ENCODE measurements at places on chromosomes 13 and 19.
A peak's percentile ranks its signal among the peaks of the same experiment; 100 is the strongest.

DNA sequence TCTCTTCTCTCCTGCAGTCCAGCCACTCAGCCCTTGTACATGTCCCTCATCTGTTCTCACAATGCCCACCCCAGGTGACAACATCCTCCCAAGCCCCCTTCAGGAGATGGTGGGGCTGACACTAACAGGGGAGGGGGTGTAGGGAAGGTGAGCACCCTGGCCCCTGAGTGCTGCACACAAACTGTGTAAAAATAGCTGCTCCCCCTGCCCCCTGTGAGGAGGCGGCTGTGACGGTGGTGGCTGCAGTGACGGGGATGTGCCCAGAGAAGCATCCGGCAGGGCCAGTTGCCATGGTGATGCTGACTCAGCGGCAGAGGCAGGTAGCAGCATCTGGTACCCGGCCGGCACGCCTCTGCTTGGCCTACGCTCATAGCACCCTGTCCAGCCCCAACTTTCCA is 13.0 kb upstream of the JUND start:
- DNase-seq: peak; percentile 84

DNA sequence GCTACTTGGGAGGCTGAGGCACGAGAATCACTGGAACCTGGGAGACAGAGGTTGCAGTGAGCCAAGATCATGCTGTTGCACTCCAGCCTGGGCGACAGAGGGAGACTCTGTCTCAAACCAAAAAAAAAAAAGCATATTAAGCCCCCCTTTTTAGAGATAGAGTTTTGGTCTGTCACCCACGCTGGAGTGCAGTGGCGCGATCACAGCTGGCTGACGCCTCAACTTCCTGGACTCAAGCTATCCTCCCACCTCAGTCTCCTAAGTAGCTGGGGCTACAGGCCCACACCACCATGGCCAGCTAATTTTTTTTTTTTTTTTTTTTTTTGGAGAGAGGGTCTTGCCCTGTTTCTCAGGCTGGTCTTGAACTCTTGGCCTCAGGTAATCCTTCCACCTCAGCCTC is 34.2 kb upstream of the MAP3K10 start:
- DNase-seq: no peak

GRCh38 chr13:76570510-76570971 is 315.7 kb downstream of the KCTD12 start:
- DNase-seq: no peak

- DNase-seq: no peak
These were observed 37.3 kb downstream of the SMARCA4 start for GRCh38 chr19:10998045-10998533.

GRCh38 chr13:107790397-107790796 is 424.9 kb downstream of the LIG4 start:
- DNase-seq: no peak

GRCh38 chr19:13195678-13196077 is 45.5 kb downstream of the IER2 start:
- no peak for DNase-seq

- no peak for DNase-seq
These were observed 14.1 kb downstream of the PRR36 start for GRCh38 chr19:7859831-7860713.

DNA sequence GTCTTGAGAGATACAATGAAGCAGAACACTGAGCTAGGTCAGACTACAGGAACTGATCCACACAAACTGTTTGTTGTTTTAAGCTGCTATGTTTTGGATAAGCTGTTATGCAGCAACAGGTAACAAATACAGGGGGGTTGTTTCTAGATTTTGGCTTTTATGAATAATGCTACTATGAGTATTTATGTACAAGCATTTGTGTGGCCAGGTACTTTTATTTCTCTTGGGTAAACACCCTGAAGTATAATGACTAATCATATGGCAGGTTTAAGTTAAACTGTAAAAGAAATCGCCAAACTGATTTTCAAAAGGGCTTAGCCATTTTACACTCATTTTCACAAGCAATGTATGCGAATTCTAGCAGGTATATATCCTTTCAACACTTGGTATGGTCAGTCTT is 166.0 kb downstream of the DNAJC3 start:
- DNase-seq: no peak

DNA sequence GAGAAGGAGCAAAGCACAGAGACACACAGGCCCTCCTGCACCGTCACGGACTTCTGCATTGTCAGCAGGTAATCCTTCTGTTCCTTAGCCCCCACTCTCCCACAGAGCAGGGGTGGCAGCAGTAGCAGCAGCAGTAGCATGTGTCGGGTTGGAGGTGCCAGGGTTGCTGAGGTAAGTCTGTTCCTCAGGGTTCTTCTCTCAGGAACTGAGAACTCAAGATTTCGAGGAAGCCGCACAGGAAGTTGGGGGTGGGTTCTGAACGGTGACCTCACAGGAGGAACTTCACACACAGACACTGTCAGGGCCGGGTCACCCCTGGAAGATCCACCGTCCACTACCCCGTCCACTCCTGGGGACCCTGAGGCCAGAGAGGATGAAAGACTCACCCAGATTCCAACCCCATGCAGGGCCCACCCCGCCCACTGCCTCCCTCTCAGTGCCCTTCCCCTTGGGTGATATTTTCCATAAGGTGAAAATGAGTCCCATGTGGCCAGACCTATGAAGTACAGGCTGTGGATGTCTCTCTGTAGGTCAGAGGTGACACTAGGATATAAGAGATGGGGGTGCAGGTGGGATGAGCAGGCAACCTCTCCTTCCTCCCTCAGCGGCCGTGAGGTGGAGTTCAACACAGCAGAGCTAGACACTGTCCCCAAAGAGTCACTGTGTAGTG is at the start of gene SIGLEC12:
Gene SIGLEC12 (minus strand): TSS at position 207 of the 670 bp plus-strand sequence. CDS start 67 bp downstream, at position 140.
- no peak for DNase-seq

- DNase-seq: no peak
These were observed 4.9 kb upstream of the LILRA4 start for GRCh38 chr19:54343868-54344267.

- DNase-seq: no peak
These were observed 401.2 kb downstream of the SPRY2 start for GRCh38 chr13:79939689-79940088.

DNA sequence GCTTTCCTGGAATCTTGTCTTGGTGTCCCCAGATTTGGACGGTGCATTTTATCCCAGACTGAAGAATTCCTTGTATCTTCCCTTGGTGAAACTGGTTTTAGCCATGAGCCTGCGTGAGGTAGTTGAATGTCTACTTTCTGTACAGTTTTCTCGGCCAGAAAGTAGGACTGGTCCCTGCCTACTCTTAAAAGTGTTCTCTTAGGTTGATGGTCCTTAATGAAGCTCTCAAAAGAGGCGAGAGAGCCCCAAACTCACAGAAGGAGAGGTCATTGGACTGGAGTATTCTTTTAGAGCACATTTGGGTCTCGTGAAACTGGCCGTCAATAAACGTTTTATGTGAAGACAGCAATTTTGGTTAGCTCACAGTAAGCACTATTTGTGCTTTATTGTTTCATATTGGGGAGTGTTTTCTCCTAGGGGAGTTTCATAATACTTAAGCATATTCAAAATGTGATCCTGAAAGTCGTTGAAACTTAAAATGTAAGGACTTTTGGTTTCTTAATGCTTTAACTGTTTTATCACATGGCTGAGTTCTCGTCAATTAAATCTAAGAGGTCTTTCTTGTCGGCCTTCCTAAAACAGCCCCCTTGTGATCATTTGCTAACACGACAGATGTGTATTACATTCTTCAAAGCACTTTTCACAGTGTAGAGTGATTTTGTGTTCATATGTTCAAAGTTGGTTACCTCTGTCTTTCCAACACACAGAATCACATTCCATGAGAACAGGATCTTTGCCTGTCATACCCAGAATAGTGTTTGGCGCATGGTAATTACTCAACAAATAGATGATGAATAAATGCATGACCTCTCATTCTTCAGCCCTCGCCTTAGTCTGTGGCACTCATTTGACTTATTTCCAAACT is 889 bp downstream of the GTF2F2 start:
- no peak for DNase-seq

- DNase-seq: no peak
These were observed 162.6 kb downstream of the TM9SF2 start for GRCh38 chr13:99663908-99664307.

GRCh38 chr13:41601718-41602445 is 144.5 kb downstream of the RGCC start:
- DNase-seq: no peak

- DNase-seq: no peak
These were observed 4.7 kb downstream of the HNRNPA1L2 start for GRCh38 chr13:52646967-52647366.

DNA sequence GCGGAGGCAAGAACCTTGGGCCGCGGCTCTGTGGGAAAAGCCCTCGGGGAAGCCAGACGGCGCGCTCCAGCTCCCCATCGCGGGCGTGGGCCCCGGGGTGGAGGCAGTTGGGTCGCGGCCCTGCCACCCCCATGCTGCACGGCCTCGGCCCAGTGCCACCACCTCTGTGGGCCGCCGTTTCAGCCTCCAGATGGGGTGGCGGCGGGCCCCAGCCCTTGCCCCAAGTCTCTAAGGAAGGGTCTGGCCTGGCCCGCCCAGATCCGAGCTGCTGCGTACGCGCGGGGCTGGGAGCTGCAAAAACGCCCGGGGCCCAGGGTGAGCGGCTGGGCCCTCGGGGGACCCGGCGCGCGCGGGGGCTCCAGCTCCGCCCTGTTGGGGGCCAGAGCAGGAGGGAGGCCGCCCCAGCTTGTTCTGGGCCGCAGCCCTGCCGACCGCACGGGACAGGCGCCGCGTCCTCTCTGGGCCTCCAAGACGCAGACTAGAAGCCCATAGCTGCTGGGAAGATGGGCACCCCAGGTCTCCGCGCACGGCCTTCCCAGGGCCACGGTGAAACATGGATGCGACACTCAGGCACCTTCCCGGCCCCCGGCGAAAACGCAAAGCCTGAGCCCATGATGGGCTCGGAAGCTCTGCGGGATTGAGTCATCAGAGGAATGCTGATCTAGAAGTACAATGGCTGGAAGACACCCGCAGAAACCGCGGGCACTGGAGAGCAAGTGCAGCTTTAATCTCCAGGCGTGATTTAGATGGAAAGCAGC is 110.1 kb downstream of the KCTD15 start:
- no peak for DNase-seq

- no peak for DNase-seq
These were observed 708 bp upstream of the ERCC1 start for GRCh38 chr19:45424191-45425058.
